ENCODE measurements at places on chromosomes 3 and 15.

DNA sequence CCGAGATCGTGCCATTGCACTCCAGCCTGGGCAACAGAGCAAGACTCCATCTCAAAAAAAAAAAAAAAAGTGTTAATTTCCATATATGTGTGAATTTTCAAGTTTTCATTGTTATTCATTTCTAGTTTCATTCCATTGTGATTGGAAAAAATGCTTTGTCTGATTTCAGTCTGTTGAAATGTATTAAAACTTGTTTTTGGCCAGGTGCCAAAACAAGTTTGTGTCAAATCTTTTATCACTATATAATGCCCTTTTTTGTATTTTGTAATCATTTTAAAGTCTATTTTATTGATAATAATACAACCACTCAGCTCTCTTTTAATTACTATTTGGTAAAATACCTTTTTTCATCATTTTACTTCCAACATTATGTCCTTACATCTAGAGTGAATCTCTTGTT lies 42.5 kb downstream of the TFRC start:
- no peak for DNase-seq

DNA sequence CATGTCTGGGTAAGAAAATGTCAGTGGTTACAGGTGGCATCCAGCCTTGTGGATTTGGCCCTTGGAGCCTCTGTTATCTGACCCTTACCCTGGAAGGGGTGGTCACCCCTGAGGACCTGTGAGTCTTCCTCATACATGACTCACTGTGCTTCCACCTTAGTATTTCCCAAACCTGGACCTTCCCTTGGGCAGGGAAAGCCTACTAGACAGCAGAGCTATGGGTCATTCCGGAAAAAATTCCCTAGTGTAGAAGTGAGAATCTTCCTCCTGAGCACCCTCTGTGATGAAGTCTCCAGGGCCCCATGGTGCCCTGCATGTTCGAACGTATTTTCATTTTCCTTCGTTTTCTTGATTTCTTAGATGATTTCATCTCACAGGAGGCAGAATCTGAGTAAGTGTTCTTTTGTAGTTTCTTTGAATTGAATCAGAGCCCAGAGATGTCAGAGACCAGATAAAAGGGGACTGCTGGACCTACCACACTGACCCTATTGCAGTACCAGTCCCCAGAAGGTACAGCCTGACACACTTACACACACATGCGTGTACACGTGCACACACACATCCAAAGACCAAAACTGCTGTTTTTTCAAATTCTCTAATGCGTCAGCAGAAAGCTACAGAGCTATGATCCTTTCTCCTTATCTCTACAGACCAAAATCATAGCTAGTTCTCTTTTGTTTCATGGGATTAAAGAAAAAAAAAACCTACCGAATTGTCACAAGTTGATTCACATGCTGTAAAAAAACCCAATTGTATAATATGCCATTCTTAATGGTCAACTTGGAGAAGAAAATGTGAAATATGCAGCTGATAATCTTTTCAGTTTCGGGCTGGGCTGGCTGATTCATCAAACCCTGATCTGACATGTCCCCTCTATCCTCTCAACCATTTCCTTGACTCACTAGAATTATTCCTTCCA lies 50.5 kb upstream of the ARHGEF3 start:
- DNase-seq, result no peak

- no peak for DNase-seq
Measured at GRCh38 chr3:122104515-122105194, 49.5 kb downstream of the CD86 start.

GRCh38 chr3:146705225-146705624 lies 100.1 kb upstream of the PLSCR5 start:
- no peak for DNase-seq

Data from NCI-H1417 treated with DMSO at 0.1 percent for 48 hours (cell line).